ENCODE measurements at places on chromosomes 4 and X. TPM values are rescaled to one million over a fixed set of nuclear protein-coding genes. Genes with fewer than 3 reads are reported as not detected.

DNA sequence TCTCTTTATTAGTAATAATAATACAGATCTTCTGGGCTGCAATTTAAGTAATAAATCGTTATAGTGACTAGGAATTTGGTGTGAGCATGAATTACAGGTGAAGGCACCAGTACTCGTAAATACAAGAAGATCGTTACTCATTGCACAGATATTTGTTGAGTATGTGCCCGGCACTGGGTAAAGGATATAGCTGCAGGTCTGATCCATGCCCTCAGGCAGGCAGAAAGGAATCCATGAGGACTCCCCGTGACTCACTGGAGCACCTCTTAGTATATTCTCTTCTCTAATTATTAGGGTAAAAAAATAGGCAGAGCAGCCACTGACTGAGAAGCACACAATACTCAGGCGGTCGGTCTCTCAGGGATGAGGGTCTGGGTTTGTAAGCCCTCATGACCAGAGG, 868.3 kb downstream of the RAB28 start:
- DNase-seq = no peak

- DNase-seq = no peak
Observed at GRCh38 chr4:177322881-177323280, 13.2 kb downstream of the NEIL3 start.

- DNase-seq = no peak
Observed at GRCh38 chrX:148984238-148984637, 483.8 kb downstream of the AFF2 start.

Gene SERPINA7
- not detected for total RNA-seq

DNA sequence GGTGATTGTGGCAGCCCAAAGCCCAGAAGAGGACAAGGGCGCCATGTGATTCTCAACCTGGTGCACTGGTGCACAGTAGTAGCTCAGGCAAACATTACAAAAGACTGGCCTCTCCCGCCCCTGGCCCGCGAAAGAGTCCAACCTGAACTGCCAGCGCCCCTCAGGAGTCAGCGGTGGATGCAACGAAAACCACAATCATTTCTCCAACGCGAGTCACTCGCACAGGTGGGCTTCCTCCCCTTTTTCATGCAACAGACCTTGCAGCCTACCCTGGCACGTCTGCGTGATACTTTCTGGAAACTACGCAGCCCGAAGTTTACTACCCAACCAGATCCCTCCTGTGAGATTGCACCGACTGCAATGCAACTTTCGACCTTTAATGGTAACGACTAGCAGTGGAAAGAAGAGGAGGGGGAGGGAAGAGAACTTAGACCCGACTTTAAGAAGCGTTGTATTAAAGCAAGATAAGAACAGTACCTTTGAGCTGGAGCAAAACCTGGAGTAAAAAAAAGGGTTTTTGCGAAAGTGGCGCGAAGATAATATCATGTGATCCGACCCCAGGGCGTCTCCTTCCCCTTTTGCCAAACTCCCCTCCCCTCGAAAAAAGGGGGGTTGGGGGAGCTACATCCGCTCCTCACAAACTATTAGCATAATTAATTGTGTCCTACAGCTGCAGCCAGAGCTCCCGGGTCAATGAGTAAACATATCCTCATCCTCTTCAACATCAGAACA, 63.3 kb upstream of the CCDC160 start:
- DNase-seq = no peak

- no peak for DNase-seq
Observed at GRCh38 chrX:15686818-15687685, 22.4 kb upstream of the CLTRN start.

Data from epithelial cell of proximal tubule (primary cell).